ENCODE measurements at places on chromosomes 1 and 21.

DNA sequence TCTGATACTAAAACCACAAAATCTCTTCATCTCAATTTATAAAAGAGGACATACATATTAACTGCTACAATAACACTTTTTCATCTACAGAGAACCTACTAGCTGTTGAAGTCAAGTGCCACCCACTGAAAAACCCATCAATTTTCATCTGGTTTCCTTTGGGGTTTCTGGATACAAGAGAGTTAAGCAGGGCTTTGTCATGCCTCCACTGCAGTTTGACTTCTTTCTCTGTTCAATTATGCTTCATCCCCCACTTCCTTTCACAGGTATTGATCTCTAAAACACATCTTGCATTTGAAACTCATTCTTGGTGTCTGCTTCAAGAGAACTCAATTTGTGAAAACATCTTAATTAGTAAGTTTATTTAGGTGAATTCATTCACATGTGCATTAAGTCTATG lies 60.5 kb upstream of the ANGPTL3 start:
- no peak for DNase-seq

GRCh38 chr1:94971491-94971924 lies 44.6 kb upstream of the CNN3 start:
- no peak for DNase-seq

- DNase-seq = no peak
These were observed 63.8 kb downstream of the FGGY start for GRCh38 chr1:59360729-59361128.

- DNase-seq = no peak
These were observed 9.7 kb upstream of the SRP9 start for GRCh38 chr1:225767634-225768540.

DNA sequence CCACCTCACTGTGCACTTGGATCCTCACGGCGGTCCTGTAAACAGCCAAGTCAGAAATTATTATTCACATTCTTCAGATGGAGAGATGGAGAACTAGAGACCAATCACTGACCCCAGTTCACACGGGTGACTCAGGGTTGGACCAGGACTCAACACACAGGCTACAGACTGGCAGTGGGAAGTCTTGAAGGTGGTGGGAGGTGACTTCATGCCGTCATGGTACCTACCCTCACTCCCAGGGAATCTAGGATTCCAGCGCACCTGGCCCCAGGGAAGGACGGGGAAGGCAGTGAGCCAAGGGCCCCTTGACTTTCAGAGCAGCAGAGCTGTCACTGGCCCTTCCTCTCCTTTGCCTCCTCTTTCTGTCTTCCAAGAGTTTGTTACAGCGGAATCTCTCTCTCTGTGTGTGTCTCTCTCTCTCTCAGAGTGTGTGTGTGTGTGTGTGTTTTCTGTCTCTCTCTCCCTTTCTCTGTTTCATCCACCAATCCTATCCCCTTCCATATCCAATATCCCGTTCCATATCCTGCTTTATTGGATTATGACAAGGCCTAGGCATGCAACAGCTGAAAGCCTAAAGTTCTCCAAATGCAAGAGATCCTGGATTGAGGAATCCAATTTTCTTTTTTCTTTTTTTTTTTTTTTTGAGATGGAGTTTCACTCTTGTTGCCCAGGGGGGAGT lies 11.7 kb downstream of the OPTC start:
- no peak for DNase-seq

DNA sequence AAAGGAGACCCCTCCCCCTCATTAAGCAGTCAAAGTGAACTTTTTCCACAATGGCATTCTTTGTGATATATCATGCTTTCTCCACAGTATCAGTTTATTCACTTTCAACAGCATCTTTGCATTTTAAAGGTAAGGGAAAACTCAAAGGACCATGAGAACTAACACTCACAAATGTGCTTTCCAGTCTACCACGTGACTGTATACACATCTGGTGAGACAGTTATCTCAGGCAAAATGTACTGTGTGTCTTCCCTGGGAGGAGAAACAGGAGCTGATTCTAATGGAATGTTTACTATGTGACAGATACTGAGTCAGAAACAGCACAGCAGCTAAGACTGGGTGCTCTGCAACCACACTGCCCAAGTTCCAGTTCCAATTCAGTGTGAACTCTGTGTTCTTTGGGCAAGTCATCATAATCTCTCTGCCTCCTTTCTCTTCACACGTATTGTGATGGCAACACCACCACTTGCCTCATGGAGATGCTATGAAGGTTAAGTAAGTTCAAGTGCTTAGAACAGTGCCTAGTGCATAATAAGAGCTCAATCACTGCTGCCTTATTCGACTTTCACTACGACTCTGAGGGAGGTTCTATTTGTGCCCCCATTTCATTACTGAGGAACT lies 79.0 kb downstream of the SLC45A1 start:
- DNase-seq = no peak

DNA sequence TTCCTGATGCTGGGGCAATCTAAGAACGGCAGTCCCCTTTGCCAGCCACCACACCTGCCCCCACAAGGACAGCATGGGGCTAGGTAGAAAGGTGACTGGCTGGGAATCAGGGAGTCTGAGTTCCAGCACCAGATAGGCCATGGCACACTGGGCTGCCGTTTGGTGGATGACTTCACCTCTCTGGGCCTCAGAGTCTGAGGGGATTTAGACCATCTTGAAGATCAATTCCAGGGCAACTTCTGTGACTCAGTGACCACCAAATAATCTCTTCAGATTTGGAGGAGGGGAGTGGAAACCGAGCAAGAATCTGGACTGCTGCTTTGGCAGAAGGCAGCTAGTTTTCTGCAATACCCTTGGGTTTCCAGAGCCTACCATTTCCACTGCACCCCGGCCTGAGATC lies 92.1 kb upstream of the EDN2 start:
- DNase-seq = no peak

DNA sequence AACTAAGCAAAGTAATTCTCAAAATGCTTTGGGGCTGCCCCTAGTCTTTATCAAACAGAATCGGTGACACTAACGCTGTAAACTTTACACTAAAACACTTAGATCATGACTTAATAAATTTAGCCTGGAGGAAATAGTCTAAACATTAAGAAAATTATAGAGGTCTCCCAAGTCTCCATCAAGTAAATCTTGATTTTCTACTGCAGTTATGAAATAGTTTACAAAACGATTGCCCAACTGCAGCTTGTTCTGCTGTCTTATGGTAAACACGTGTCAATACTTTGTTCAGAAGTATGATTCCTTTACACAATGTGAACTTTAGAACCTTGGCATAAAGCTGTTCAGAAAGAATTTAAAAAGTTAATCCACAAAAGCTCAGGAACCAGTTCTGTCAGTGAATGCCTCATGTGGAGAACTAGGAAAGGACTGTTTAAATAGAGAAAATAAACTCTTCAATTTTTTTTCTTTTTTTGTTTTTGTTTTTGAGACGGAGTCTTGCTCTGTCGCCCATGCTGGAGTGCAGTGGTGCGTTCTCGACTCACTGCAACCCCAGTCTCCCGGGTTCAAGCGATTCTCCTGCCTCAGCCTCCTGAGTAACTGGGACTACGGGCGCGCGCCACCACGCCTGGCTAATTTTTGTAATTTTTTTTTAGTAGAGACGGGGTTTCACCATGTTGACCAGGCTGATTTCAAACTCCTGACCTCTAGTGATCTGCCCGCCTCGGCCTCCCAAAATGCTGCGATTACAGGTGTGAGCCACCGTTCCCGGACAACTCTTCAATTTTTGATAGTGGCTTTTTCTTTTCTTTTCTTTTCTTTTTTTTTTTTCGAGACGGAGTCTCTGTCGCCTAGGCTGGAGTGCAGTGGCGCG lies 1.6 kb downstream of the DDI2 start:
- no peak for DNase-seq
